ENCODE measurements at places on chromosomes 5 and 9.

DNA sequence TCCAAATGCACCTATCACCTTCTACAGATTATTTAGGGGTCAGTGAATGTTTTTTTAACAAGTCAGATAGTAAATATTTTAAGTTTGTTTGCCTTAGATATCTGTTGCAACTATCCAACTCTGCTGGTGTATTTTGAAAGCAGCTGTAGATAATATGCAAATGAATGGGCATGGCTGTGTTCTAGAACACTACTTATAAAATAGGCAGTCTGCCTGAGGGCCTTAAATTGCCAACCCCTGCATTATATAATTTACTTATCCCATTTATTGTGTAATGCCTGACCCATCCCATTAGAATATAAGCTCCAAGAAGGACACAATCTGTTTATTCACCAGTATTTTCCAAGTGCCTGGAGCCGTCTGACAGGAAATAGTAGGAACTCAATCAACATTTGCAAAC lies 149.0 kb downstream of the TTC39B start:
- DNase-seq, result no peak

- DNase-seq, result no peak
Measured at GRCh38 chr9:109161471-109161870, 5.6 kb downstream of the FRRS1L start.

DNA sequence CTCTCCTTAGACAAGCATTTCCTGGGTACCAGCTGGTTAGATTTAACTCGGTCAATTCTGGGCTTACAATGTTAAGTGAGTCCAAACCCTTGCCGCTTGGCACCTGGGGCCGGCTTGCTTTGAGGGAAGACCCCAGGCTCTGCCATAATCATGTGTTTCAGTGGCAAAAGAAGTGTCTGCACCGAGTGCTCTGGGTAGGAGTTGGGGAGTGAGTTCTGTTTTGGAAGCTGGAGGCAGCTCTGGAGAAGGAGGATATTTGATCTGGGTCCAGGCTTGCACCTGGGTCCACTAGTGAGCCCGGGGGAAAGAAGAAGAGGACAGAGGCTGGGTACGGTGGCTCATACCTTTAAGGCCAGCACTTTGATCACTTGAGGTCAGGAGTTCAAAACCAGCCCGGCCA lies 8.4 kb upstream of the OLFM1 start:
- DNase-seq, result no peak

- DNase-seq, result no peak
Measured at GRCh38 chr5:124040799-124041198, 528.8 kb downstream of the CSNK1G3 start.

DNA sequence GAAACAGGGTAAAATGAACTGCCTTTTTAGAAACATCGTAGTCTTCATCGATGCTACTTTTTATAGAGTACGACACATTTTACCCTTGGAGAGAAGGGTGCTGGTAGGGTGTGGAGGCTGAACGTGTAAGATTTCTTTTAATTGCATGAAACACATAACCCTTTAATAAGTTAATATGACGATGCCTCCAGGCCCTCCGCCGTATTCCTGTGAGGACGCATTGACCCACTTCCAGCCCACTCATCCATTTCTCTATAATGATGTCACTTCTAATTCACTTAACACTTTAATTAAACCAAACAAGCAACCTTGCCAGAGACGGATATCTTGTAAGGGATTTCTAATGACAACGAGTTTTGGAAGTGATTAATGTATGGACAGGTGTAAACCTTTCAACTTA lies 158.7 kb downstream of the IRX2 start:
- DNase-seq, result no peak

DNA sequence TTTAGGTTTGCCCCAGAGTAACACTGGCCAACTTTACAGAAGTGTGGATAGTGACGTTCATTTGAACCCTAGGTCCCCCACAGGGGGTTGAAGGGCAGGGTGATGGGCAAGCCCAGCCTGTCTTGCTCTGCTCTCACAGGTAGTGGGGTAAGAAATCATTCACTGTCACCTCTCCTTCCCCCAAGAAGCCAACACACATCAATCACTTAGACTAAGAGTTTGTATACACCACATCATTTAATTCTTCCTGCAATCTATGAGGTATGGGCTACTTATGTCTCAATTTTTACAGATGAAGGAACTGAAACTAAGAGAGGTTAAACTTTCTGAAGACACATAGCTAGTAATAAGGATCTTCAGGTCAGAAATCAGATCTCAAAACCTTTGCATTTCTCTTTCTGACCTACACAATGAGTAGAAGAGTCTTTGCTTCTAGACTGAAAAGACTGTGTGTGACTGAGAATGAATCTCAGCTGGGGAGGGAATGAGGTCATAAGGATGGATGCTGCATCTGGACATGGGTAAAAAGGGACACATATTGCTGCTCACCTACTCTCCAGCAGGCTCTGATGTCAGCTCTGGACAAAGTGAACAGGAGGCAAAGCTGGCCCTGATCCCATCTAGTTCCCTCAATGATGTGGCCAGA lies 81.0 kb upstream of the EQTN start:
- DNase-seq, result no peak

- no peak for DNase-seq
Measured at GRCh38 chr5:74798977-74799911, 32.2 kb downstream of the NSA2 start.

GRCh38 chr9:37787059-37787458 lies 2.2 kb upstream of the EXOSC3 start:
- DNase-seq, result no peak

- no peak for DNase-seq
Measured at GRCh38 chr5:171462136-171462927, 42.9 kb downstream of the FGF18 start.

DNA sequence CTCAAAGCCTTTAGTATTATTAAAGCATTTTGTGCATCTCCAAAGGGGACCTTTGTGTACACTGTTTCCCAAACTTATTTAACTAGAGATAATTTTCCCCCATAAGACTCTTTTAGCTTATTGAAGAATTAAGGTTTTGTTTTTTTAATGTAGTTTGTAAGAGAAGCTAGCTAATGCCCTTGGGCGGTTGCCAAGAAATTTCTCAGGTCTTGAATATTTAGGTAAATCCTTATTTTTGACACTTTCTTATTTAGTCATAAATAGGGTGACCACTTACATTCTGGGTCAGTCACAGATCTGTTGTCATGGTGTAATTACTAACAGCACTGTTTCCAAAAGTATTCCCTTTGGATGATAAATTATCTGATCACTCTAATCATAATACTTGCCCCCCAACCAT lies 27.2 kb downstream of the TNFAIP8 start:
- no peak for DNase-seq

- no peak for DNase-seq
Measured at GRCh38 chr9:137145731-137146526, 7.0 kb downstream of the GRIN1 start.

GRCh38 chr5:132238901-132239500 lies 11.3 kb upstream of the P4HA2 start:
- DNase-seq, result no peak

- no peak for DNase-seq
Measured at GRCh38 chr9:132200706-132201105, 38.8 kb downstream of the NTNG2 start.
